ENCODE measurements at places on chromosomes 13 and 19.
A peak's percentile ranks its signal among the peaks of the same experiment; 100 is the strongest.

- peak; percentile 33 for DNase-seq
Observed at GRCh38 chr13:102597029-102597961, 509 bp downstream of the TPP2 start.

DNA sequence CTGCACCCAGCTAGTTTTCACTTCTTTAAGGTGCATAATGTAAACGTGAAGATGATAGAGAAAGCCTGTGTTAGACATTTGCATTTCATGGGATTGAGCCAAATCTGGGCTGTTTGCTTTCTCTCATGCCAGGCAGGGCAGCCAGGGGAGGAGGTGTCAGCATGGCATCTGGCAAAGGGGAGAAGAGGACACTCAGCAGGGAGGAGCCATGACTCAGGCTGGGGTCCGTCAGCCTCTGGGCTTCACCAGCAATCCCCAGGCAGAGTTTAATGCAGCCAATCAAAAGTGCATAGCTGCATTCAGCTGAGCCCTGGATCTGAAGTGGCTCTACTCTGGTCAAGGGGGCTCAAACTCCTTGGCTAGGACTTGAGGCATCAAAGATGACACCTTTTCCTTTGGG, 23.5 kb downstream of the EBPL start:
- DNase-seq, result no peak

DNA sequence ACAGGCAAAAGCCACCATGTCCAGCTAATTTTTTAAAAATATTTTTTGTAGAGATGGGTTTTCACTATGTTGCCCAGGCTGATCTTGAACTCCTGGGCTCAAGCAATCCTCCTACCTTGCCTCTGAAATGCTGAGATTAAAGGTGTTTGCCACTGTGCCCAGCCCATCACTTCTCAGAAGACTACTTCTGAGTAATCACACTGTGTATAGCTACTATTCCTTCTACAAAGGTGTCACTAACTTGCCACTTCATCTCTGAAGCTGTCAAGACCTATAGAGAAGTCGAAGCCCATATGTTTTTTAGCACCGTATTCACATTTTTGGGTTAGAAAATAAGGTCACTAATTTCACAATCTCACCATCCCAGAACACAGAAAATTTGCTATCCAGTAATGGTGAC, 36.0 kb upstream of the FNDC3A start:
- no peak for DNase-seq

DNA sequence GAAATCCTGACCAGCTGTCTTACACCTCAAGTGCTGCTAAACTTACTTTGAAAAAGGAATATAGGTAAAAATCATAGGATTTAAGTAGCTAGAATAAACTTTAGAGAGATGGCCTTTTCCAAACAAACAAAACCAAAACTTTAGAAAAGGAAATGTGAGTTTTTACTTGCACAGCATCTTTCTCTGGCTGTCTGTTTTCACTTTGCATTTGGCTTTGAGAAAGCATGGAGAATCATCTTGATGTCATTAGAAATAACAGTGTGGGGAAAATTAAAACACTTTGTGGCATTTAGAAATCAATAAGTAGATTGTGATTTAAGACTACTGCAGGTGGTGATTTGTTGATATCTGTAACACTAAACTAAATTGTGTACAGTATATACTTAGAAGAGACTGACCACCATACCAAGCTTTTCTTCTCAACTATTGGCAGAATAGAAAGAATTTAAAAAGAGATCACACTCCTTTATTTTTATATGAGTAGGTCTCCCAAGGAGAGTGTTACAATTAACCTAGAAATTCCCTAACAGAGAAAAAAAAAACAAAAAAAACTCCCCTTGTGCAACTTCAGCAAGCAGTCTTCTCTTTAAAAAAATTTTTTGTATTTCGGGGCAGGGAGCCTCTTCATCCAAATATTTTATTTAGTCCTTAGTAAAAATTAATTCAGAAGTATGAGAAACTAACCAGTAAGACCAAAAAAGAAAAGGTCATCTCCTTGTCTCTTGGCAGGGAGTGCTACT, 6.1 kb downstream of the WDFY2 start:
- DNase-seq, result no peak

GRCh38 chr19:17775245-17775927, 19.6 kb upstream of the B3GNT3 start:
- DNase-seq, result peak; percentile 67
